Activated naive CD4-positive, alpha-beta T cell treated with anti-CD3 and anti-CD28 coated beads, Interleukin-2, amount 50 U/mL, for 16 hours (primary cell): ENCODE measurements at places on chromosomes 2 and 18.

GRCh38 chr2:66031236-66031635 is 403.7 kb upstream of the MEIS1 start:
- no peak for DNase-seq

- no peak for DNase-seq
Measured at GRCh38 chr2:240387669-240388358, 47.6 kb upstream of the GPC1 start.

- no peak for DNase-seq
Measured at GRCh38 chr2:72951303-72952095, 34.2 kb downstream of the EMX1 start.

DNA sequence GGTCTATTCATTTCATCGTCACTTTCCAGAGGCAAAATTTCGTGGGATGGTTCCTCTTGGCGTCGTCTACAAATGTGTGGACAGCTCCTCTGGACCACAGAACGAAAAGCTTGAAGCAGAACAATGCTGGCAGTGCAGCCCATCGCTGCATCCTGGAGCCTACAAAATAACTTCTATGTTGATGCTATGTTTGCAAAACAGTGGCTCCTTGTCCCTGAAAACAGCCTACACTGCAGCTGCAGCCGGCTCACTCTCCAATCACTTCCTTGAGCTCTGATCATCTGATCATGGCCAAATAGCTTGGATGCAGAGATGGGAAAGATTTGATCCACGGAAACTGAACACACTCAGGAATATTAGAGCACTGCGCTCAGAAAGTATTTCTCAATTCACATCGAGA is 60.0 kb downstream of the DOCK10 start:
- no peak for DNase-seq

DNA sequence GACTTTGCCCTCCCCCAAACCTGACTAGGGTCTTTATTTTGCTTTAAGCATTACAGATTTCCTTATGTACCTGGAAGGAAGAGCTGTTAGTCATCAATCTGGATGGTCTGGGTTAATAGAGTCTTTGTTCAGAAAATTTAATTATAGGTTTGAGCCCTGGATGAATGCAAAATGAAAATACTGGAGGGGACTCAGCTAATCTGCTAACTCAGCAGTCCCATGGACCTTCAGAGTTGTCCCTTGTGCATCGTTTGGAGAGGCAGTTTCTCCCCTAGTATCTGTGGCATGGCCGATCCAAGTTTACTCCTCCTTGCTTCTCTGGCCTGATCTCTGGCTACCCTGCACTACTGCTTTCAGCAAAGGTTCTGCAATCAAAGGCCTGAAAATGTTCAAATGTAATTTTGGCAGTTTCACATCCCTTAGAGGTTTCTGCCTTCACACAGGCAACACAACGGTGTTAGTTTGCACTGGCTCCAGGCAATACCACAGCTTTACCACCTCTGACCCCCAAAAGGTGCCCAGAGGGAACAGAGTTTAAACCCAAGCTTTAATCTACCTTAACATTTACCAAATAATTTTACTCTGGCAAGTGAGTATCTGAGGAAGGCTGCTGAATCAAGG is 134.3 kb downstream of the THADA start:
- DNase-seq = no peak

- no peak for DNase-seq
Measured at GRCh38 chr18:77601567-77601966, 351.9 kb downstream of the GALR1 start.

- no peak for DNase-seq
Measured at GRCh38 chr2:2728635-2729034, 397.6 kb upstream of the MYT1L start.

DNA sequence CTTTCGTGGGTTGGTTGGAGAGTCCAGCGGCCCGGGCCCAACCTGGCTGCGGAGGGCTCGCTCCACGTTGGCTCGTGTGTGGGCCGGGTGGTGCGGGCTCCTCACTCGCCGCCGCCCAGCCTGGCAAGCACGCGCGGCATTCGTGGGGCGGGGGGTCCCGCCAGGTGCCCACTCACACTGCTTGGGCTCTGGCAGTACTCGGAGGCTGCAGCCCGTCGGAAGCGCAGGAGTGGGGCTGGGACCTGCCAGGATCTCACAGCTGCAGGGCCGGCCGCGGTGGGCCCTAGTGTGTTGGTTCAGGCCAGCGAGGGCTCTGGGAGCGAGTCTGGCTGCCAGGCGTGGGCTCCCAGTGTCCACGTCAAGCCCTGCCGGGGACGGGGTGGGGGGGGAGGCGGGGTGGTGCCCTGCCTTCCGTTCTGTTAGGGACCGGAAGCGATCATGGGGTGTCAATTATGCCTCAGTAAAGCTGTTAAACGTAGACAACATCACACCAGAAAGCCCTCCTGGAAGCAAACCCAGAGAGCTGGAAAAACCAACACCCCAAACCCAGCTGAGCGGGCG is 1.0 kb upstream of the HS6ST1 start:
- DNase-seq = peak; percentile 8
